Psoas muscle (tissue), 8 donors: ENCODE measurements at places on chromosomes 11 and 22.
A peak's percentile ranks its signal among the peaks of the same experiment; 100 is the strongest.

DNA sequence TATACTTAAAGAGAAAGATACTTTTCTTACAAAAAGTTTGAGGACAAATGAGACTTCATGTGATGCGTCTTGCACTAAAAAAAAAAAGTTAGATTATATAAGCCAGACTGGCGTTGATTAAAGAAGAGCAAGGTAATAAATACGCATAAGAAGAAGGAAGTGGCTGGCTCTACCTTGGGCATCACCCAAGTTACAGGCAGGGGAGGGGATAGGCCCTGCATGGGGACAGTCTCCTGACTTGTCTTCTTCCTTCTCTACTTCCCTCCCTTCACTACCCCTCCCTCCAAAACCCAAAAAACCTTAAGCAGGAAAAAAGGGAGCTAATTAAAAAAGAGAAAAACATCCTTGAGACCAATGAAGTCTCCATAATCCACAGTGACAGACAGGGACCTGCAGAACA, 22.3 kb upstream of the TMA7B start:
- DNase-seq, result no peak

DNA sequence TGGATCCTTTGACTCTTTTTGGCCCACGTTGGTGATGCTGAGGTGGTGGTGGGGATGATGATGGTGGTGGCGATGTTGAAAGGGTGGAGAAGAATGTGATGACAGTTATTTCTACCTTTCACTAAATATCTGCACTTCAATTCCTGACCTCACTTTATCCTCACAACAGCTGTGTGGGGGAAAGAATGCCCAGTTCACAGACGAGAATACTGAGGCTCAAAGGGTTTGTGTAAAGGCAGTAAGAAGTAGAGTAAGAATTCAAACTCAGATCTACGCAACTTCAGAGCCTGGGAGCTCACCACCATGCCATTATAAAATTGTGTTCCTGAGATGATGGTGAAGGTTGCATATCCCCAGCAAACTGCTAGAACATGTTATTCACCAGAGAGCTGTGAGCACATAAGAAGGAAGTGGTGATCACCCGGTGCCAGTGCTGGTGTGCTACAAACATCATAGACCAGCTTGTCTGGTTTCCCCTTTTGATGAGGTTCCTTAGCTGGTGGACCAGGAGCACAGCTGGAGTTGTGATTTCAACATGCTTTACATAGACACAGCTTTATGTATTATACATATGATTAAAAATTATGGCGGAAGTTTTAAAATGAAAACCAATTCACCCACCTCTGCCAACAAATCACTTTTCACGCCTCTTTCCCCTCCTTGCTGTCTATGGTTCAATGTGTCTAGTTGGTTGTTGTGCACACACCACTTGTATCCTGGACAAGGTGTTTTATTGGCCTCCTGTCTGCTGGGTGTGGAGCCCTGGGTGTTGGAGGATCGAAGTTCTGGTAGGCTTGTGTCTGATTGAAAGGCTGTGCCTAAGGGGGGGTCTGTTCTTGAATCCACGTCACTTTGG, 6.2 kb downstream of the ST14 start:
- DNase-seq, result no peak

DNA sequence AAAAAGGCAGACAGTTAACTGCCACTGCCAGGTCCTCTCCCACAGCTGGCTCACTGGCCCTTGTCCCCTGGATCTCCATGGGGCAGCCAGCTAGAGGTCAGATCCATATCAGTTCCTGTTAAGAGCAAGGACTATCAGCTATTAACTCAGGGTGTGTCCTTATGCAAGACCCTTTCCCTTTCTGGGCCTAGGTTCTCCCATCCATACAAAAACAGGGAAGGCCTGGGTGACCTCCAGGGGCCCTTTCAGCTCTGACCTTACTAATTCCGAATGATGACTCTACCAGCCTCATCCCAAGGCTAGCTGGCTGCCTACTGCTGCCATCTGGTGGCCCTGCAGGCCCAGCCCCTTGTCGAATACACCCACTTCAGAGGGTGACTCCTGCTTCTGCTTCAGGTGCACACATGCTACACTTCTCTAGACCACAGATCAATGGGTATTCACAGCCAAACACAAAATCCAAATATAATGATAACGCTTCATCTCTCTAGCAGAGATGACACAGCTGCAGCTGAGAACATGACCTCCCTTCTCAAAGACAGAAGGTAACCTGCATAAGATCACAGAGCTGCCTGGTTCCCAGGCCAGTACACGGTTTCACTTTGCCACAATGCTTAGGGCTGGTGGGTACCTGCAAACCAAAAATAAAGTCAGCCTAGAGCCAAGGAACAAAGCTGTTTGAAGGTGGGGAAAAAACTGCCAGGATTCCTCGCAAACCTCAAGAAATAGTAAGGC, 34.1 kb downstream of the SERGEF start:
- DNase-seq, result peak; percentile 78

- DNase-seq, result no peak
These were observed 14.4 kb downstream of the USH1C start for GRCh38 chr11:17529844-17530185.

- peak; percentile 50 for DNase-seq
These were observed 8.1 kb downstream of the RCOR2 start for GRCh38 chr11:63908631-63909401.

- DNase-seq, result no peak
These were observed 9.0 kb upstream of the TMEM121B start for GRCh38 chr22:17130199-17130598.

GRCh38 chr11:35007277-35007676, 90.9 kb downstream of the PDHX start:
- no peak for DNase-seq

DNA sequence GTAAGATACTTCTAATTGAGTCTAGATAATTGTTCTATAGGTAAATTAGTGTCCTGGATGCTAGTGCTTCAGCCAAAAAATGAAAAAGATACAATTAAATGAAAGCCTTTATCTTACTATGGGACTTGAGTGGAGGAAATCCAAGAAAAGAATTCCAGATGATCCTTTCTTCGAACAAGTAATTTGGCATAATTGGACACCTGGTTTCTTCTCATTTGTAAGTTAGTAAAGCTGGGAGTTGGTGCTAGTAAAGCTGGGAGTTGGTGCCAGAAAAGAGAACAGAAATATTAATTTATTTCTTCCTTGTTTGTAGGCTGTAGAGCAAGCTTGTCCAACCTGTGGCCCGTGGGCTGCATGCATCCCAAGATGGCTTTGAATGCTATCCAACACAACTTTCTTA, 12.3 kb downstream of the OR51V1 start:
- no peak for DNase-seq

- DNase-seq, result no peak
These were observed 21.2 kb upstream of the IL17RA start for GRCh38 chr22:17063411-17064106.

DNA sequence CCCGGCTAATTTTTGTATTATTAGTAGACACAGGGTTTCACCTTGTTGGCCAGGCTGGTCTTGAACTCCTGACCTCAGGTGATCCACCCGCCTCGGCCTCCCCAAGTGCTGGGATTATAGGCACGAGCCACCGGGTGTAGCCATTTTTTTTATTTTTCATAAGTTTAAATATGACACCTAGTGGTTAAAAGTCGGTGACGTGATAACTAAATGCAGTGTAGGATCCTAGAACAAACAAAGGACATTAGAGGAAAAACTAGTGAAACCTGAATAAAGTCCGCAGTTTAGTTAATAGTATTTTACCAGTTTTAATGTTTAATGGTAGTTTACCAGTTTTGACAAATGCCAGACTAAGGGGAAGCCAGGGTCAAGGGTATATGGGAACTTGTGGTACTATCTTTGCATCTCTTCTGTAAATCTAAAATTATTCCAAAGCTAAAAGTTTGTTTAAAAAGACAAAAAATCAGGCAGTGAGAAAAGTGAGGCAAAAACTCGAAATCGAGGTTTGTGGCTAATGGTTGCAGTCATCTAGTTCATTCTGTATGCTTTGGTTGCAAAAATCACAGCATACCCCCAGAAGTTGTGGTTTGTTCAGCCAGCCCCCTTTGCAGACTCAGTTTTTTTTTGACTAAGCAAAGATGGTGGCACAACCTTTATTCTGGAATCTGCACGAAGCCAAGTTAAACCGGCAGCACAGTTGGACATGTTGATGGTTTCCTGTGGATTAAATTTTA, 29.6 kb downstream of the TOM1 start:
- DNase-seq, result no peak

DNA sequence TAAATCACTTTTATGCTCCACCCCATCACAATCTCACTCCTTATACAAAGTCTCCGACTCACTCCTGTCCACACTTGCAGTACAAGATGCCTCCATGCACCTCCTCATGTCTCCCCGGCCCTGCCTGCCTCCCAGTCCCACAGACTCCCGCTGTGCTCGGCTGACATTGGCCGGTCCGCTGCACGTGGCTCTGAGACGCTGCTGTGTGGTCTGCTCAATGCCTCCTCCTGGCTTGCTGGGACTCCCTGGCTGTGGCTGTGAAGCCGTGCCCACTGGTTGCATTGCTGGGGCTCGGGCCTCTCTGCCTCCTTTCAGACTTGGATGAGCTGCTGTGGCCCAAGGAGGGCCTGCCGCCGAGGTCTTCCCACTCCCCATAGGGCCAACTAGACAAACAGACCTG, 224.0 kb upstream of the B3GAT1 start:
- no peak for DNase-seq

DNA sequence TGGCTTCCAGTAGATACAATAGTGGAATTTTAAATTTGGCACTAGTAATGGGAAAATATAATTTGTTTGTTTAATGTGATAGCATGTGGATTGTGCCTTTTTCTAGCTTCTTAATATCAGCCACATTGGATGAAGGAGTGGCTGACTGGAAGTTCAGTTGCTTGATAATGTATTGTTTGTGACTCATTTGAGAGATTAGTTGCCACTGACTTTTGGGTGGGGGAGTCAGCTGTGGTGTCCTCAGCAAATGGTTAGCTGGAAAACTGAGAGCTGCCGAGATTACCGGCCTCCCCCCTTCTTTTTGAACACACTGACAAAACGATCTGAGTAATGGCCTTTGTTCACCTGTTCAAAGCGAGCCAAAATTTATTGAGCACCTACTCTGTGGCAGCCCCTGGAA, 5.5 kb downstream of the JAM3 start:
- no peak for DNase-seq

DNA sequence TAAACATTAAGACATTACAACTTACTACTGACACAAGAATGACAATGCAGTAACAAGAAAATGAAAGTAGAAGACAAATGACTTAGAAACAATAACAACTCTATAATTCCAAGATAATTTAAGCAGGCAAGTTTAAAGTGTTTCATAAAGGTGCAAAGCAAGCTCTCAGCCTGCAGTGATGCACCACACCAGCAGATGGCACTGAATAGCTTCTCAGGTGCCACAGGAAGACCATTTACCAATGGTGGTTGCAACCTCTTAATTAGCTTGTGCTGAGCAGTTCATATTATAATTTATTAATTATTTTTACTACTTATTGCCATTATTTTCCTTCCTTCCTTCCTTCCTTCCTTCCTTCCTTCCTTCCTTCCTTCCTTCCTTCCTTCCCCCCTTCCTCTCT, 60.6 kb downstream of the NXPE2 start:
- DNase-seq, result peak; percentile 57

DNA sequence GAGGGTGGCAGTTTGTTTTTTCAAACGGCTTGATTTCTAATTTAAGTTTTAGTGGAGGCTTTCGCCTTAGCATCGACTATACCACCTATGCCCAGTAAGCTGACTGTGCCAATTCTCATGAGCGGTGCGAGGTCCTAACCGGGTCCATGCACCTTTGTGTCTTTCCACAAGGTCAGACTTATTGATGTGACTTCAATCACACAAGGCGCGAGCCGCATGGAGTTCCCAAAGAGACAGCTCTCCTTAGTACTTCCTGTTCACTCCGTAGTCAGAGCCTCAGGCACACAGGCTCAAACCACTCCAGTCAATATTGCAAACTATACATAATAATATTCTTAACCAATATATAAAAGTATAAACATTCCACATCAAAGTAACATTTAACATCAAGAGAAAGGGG, 18.2 kb downstream of the ST14 start:
- no peak for DNase-seq
